ENCODE measurements at places on chromosomes 6 and 20. TPM values are rescaled to one million over a fixed set of nuclear protein-coding genes. Genes with fewer than 3 reads are reported as not detected.

- H3K4me1 ChIP-seq = peaks cover 55% of the 10 kb centered on the region
- H3K36me3 ChIP-seq = 0 out of 2 replicates have a peak, but pooled peaks cover 4% of the 10 kb centered on the region
- peak overlapping the region; percentile 55 for H3K4me3 ChIP-seq
Observed at GRCh38 chr6:133595111-133595761, 293.7 kb upstream of the TCF21 start.

GRCh38 chr20:32664678-32665159, 9.0 kb downstream of the C20orf203 start:
- peaks cover 6% of the 10 kb centered on the region for H3K36me3 ChIP-seq
- no peaks in the 10 kb centered on the region for H3K4me1 ChIP-seq
- no peak overlapping the region for H3K27ac ChIP-seq
- H3K27me3 ChIP-seq = peaks cover 4% of the 10 kb centered on the region
- H3K4me3 ChIP-seq = no peak overlapping the region

GRCh38 chr6:40881501-40881900, 157.5 kb downstream of the UNC5CL start:
- no peaks in the 10 kb centered on the region for H3K36me3 ChIP-seq
- H3K4me1 ChIP-seq = no peaks in the 10 kb centered on the region
- H3K4me3 ChIP-seq = no peak overlapping the region
- DNase-seq = no peak

The ENPP1 gene
- total RNA-seq = 34.1 TPM

All from HFFc6 (cell line).